Myocyte (in vitro differentiated cells): ENCODE measurements at places on chromosomes 1 and 21. TPM values are rescaled to one million over a fixed set of nuclear protein-coding genes. Genes with fewer than 3 reads are reported as not detected.

The GPR25 gene
- not detected in 2 replicates for total RNA-seq

The RSPH1 gene
- total RNA-seq = not detected in 2 replicates

The LDLRAD2 gene
- not detected in 2 replicates for total RNA-seq

The XCL2 gene
- not detected in 2 replicates for total RNA-seq

The LCE1A gene
- not detected in 2 replicates for total RNA-seq

The SGIP1 gene
- total RNA-seq = 1.9 and 3.7 TPM in 2 replicates

The VHLL gene
- total RNA-seq = not detected in 2 replicates

The IGSF3 gene
- 3.8 and 4.2 TPM in 2 replicates for total RNA-seq

The FRRS1 gene
- total RNA-seq = 4.1 and 5.6 TPM in 2 replicates

The TTC13 gene
- 37.8 and 58.9 TPM in 2 replicates for total RNA-seq

The NES gene
- total RNA-seq = 1,770 and 2,264 TPM in 2 replicates

The MTF2 gene
- total RNA-seq = 12.6 and 14.0 TPM in 2 replicates

The LRRC39 gene
- total RNA-seq = 31.4 and 58.7 TPM in 2 replicates

The DCST1 gene
- total RNA-seq = not detected in 2 replicates

The RHCE gene
- 2.1 and 2.2 TPM in 2 replicates for total RNA-seq

The GBP4 gene
- not detected in 2 replicates for total RNA-seq

The CFHR5 gene
- not detected in 2 replicates for total RNA-seq

The NMNAT2 gene
- 5.3 and 7.8 TPM in 2 replicates for total RNA-seq

The CD244 gene
- total RNA-seq = not detected in 2 replicates

The NR5A2 gene
- total RNA-seq = not detected in 2 replicates

The SPRR2E gene
- not detected in 2 replicates for total RNA-seq

The B3GALT2 gene
- total RNA-seq = 9.9 and 16.8 TPM in 2 replicates

The MIB2 gene
- total RNA-seq = 88.3 and 89.5 TPM in 2 replicates

The RBP7 gene
- not detected in 2 replicates for total RNA-seq

The KCNH1 gene
- total RNA-seq = 9.3 and 10.3 TPM in 2 replicates

The CDCA8 gene
- 0.05 and 0.26 TPM in 2 replicates for total RNA-seq

The GJA5 gene
- not detected in 2 replicates for total RNA-seq

The CYP4A22 gene
- not detected in 2 replicates for total RNA-seq

The CRABP2 gene
- total RNA-seq = 5.3 and 6.2 TPM in 2 replicates

The ATAD3C gene
- not detected in 2 replicates for total RNA-seq

The TMEM61 gene
- not detected in 2 replicates for total RNA-seq

The AMY1A gene
- not detected in 2 replicates for total RNA-seq

The ADGRB2 gene
- 15.8 and 20.2 TPM in 2 replicates for total RNA-seq

The PAFAH2 gene
- 18.0 and 45.2 TPM in 2 replicates for total RNA-seq

The CFHR4 gene
- not detected in 2 replicates for total RNA-seq

The ITLN1 gene
- not detected in 2 replicates for total RNA-seq

The GPA33 gene
- total RNA-seq = not detected in 2 replicates

The PINK1 gene
- 115 and 127 TPM in 2 replicates for total RNA-seq

The HPCAL4 gene
- total RNA-seq = 0.35 and 0.78 TPM in 2 replicates
